ENCODE measurements at places on chromosomes 13 and 19.
A peak's percentile ranks its signal among the peaks of the same experiment; 100 is the strongest.

DNA sequence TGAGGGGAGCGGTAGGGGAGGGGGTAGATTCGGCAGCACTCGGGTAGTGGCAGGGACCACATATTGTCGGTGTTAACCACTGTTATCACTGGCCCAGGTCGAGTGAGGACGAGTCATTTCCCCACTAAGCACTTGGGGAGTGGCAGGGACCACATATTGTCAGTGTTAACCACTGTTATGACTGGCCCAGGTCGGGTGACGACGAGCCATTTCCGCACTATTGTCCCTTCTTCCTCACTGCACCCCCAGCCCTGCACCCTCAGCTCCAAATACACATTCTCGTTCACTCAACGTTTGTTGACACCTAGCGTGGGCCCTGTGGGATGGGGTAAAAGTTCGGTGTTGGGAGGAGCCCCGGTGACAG is 467 bp upstream of the CLN5 start:
- DNase-seq: peak; percentile 59

- no peak for DNase-seq
These were observed 36.4 kb downstream of the RASA3 start for GRCh38 chr13:114096031-114096485.

GRCh38 chr19:42403586-42403985 is 13.5 kb upstream of the CNFN start:
- DNase-seq: no peak

DNA sequence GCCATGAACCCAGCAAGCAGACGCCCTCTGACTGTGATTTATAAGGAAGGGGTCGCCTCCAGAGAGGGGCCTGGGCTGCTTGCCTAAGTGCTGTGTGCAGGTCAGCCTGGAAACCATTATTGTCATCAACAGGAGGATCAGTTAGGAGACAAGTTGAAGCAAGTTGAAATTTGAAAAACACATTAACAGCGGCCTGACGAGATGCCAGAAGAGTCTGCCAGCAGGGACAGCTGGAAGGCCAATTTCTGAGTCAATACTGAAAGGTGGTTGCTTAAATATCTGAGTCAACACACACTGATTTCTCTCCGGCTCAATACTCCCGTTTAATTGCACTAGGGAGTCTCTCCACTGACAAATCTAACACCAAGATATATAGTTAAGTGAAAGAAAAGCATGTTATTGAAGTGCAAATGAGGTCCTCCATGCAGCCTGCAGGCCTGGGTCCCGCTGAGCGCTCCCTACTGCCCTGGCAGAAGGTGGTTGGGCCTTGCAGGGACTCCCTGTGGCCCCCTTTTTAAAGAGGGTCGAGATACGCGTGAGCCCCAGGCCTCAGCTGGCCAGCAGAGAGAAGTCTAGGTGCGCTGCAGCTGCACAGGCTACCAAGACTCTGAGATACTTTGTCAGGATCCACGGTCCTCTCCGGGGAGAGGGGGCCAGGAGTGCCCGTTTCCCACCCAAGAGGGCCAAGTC is 91.1 kb downstream of the RNASEH2B start:
- no peak for DNase-seq

DNA sequence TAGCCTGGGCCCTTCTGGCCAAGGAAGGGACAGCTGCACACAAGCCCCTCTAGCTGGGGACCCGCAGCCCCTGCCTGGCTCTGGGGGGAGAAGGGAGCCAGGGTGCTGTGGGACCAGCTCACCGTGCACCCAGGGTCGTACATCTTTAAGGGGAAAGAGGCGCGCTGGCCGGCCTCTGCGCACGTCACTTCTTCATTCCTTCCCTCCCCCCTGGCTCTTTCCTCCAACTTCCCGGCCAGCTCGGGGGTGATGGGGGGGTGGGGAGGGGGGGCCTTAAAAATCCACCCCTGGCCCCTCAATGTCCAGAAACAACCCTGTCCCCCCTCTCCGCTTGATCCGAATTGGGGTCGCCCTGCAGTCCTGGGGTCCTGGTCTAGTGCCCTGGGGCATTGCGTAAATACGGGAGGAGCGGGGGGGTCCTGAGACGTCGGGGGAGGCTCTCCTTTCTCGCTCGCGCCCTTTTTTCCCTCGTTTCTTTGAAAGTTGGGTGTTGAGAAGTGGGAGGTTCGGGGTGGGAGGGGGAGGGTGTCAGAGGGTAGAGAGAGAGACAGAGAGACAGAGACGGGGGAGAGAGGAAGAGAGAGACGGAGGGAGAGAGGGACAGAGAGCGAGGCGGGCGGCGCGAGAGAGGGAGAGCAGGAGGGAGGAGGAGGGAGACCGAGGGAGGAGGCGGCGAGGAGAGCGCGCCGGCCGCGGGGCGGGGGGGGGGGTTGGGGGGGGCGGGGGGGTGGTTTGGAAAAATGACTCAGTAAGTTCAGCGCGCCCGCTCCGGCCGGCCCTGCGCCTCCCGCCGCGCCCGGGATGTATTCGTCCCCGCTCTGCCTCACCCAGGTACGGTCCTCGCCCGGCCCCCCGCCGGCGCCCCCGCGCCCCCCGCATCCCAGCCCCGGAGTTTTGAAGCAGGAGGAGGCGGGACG is at the start of gene NFIC:
Gene NFIC (plus strand): TSS at position 748 of the 917 bp plus-strand sequence. CDS start 54 bp downstream, at position 802.
- DNase-seq: peak; percentile 41

- DNase-seq: no peak
These were observed 80.7 kb upstream of the OLFM4 start for GRCh38 chr13:52947921-52948373.

DNA sequence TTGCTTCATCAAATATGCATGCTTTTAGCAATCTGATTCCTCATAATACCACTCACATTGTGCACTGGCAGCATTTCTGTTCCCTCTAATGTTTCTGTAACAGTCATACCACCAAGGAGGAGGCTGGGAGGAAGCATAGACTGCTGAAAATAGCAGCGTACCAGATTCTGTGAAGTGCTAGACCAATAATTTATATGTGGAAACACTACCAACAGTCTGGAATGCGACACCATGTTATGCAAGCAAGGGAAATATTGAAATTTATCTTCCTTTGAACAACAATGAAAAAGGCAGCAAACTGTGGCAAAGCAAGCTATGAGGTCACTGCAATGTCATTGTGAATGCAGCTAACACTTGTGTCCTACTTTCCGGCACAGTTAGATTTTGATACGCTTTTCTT is 1388.0 kb downstream of the EFNB2 start:
- DNase-seq: no peak

DNA sequence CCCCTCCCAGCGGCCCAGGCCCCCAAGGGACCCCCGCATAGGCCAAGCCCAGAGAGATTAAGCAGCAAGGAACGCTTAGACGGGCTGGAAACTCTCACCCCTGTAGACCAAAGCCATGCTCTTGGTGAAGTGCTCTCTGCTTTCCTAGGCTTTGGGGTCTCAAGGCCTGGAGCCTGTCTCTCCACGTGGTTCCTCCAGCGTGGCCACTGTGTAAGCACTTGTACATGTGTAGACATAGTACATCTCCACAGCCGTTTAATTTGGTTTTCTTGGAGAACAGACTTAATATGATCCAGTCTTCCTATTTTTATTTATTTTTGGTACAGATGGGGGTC is 1.1 kb downstream of the NUDT19 start:
- no peak for DNase-seq

DNA sequence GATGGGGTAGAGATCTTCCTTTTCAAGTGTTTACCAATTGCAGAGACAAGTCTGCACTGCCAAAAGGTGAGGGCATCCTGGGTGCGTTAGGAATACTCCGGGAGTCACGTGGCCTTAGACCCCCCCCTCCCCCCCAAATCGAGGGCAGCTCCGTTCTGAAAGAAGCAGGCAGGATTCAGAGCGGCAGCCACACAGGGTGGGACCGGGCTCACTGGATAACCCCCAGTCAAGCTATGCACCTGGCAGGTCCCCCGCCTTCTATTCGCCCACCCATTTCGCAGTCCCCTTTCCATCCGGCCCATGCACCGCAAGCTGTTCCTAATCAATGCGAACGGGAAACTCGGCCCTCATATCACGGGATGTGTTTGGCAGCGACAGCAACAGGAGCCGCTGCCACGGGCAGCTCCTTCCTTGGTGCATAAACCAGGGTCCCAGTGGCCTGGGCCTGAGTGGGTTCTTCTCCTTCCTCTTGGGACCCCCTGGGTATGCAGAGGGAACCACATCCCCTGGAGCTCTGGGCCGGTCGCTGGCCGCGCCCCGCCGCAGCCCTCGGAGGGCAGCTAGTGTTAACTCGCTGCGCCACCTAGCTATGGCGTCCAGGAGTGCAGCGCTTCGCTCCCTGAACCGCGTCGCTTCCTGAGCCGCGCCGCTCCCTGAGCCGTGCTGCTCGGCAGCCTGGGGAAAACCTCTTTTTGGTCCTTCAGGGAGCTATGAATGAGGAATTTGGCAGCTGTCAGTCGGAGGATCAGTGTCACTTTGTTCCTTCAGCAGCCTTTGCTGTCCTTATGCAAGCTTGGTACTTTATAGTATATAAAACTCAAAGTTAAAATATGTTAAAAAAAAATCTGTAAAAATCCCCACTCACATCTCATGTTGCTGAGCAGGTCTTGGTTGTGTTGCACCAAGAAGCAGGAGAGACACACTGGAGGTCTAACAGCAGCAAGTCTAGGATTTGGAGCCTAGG is 41.4 kb downstream of the LYL1 start:
- peak; percentile 74 for DNase-seq

- DNase-seq: no peak
These were observed 1175.8 kb upstream of the MIR17HG start for GRCh38 chr13:90171649-90172048.

GRCh38 chr13:62278271-62278670 is 862.6 kb upstream of the PCDH20 start:
- no peak for DNase-seq

GRCh38 chr13:27411341-27411740 is 13.1 kb upstream of the GTF3A start:
- DNase-seq: no peak

DNA sequence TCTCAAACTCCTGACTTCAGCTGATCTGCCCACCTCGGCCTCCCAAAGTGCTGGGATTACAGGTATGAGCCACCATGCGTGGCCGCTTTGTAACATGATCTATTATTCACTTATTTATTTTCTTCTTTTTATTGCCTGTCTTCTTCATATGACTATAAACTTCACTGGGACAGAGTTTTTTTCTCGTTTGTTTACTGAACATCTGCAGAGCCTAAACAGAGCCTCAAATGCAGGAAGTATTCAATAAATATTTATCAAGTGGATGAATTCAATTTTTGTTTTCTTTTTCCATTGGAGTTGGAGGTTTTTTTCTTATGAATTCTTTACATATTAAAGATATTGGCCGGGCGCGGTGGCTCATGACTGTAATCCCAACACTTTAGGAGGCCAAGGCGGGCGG is 54.7 kb downstream of the SKA3 start:
- no peak for DNase-seq

DNA sequence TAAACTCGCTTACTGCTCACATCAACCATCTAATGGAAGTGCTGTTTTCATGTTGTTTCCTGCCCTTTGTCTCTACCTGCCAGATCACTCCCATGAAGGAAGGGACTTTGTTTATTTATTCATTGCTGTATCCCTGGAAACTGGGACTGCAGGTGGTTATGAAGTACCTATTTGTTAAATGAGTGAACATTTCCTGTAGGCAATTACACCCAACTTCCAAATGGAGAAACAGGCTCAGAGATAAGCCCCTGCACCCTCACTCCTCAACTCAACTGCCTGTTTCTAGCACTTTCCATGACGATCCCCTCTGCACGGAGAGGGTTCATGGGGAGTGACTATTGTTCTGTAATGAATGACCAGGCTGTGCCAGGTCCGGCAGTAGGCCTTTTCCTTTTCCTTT is 1.9 kb upstream of the SELENOW start:
- DNase-seq: no peak

- no peak for DNase-seq
These were observed 5.6 kb downstream of the NANOS2 start for GRCh38 chr19:45908956-45909355.

DNA sequence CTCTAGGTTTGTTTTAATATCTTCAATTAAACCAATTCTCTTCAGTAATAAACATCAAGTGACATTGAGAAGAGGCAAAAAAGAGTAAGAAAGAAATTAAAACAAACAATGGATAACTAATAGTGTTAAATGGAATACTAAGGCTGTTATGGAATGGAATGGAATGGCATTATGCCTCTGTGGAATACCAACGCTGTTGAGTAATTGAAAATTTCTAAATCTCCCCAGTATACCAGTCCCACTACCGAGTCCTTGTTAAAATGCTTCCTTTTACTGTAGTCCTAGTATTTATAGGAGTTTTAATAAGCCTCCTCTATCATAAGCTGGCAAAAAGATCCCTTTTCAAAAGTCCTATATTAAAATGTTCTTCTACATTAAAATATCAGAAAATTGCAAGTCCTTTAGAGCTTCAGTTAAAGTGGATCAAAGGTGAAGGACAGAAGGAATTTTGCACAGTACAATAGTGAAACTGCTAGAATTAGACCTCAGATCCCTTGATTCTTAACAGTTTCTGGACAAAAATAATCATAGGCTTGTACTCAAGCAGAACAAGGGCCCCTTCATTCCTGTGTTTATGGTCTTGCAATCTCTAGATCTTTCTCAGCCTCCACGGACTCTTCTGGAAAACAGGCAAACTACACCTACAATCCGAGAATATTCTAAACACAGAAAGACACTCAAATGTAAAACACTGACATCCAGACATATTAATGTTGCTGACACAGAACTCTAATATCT is 128.2 kb downstream of the PCDH9 start:
- DNase-seq: no peak

- no peak for DNase-seq
These were observed 198.6 kb downstream of the RGCC start for GRCh38 chr13:41655997-41656396.

DNA sequence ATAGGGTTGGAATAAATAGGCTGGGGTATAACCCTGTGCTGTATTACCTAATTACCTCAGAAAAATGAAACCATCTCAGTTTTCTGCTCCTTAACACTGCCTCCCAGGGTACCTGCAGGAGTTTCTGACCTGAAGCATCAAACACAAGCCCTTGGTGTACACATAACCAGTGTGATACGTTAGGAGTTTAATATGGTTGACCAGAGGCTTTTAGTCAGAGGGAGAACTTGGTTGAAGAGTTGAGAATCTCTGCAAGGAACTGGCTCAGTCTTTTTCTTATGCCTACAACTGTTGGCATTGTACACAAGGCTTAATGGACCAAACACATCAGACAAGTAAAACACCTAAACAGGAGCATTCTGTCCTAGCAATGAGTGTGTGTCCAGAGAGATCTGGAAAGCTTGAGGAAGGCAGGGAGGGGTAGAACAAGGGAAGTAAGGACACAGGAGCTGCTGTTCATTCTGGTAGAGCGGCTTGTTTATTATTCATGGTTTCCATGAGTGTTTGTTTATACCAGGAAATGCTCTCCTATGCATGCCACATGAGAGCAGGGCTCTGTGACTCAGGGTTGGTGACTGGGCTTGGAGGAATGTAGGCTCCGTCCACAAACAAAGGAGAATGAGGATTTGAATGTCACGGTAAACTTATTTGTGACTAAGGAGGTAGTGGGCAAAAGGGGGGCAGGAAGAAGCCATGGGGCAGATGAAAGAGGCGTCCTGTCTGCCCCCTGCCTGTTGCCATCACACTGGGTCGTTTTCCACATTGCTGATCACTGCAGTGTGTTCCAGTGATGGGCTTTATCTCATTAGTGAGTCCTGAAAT is 11.9 kb upstream of the SPATA13 start:
- no peak for DNase-seq

DNA sequence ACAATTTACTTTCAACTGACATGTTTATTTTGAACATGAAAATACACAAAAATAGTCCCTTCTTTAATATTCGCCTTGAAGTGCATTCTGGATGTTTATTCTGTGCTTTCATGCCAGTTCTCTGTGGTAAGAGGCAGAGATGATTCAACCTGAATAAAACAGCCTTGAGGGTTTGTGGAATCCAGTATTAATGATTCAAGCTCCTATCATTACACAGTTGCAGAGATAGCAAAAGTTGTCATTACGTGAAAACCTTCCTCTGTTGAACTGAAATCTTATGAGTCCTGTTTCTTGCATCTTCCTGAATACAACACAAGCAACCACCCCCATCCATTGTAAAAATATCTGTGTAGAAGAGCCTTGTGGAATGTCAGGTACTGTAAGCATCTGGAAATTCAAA is 142.3 kb upstream of the HTR2A start:
- DNase-seq: no peak
